ENCODE measurements at places on chromosomes 4 and X.

- no peak for DNase-seq
These were observed 59.3 kb upstream of the SH3RF1 start for GRCh38 chr4:169330095-169330494.

DNA sequence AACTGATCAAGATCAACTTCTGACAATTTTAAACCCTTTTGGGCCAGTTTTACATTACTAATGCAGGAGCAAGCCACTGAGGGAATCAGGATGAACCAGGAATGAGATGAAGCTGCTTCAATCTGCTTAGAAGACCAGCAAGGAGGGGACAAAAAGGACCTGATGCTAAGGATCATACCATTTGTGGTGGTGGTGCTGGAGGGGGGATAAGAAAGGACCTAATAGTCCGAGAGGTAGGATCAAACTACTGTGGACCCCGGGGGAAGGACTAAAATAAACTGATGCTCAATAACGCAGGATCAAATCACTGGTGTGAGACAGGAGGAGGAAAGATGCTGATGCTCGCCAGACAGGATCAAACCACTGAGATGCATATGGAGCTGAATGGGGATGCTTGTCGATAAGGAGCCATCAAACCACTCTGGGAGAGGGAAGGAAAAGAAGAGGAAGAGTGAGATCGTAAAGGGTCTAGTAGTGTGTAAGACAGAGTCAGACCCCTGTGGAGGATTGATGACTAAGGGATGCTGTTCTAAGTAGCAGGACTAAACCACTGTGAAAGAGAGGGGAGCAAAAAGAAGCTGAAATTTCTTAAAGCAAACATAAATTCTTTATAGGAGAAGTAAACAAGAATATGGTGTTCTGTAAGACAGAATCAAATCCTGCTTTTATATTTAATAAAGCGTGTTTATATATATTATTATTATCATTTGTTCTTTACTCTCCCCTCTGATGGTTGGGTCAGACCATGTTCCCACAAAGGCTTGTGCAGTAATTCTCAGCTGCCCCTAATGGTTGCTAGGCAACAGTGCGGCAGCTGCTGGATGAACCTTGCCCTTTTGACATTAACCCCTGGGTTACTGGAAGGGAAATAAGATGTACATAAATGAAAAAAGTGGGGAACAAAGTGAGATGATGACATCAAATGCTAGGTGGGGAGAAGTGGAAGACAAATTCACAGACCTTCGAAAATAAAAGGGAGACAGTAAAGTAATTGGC, 432.5 kb upstream of the FGF16 start:
- DNase-seq, result no peak

DNA sequence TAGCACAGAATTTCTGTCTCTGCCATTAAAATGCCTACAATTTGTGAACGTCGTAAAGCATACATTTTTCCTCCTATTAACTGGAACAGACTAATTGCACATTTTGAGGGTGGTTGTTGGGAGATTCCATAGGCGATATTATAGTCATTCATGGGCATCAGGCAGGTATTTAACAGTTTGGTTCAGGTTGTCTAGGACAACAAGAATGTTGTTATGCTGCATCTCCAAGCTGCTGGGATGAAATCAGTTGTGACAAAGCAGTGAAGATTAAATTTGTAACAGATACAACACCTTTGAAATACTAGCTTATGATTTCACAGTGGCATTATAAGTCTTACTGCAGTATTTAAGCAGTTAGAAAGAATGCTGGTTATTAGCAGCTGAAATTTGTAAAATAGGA, 339.7 kb upstream of the PITX2 start:
- no peak for DNase-seq

DNA sequence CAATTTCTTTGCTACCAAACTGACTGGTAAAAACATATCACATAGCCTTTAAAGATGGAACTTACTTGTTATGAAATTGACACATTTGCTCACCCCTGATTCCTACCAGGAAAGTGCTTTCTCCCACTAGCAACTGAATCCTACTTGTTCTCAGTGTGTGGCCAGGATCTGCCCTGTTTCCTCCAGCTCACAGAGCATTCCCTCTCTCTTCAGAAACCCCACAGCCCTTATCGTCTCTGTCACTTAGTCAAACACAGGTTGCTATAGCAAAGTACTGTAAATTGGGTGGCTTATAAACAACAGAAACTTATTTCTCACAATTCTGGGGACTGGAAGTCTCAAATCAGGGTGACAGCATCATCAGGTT, 265.2 kb upstream of the BOD1L1 start:
- no peak for DNase-seq

DNA sequence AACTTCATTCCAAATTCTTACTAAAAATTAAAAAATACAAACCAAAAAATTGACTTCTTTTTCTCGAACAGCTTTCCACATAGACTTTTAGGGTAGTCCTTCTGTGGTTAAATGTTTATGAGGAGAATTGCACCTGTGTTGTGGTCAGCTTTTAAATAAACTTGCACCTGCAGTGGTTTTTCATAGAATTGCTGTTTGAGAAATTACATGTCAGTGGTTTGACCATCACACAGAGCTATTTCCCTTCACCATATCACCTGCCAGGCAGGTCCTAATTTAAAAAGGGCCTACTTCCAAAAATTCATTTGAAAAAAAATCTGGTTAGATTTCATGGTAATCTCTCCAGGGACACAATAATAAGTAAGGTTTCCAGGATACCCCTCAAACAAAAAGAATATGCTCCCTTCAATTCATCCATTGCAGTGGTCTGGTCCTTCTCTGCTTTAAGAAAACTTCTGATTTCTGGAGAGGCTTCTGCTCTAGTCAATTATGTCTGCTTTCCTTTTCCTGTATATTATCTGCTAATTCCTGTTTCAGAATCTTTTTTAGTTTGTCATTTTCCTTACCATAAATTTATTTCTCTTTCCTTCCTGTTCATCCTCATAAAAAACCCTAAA, 9.8 kb upstream of the UTP3 start:
- no peak for DNase-seq

- DNase-seq, result no peak
These were observed 69.4 kb upstream of the ACSL1 start for GRCh38 chr4:184895012-184895695.

DNA sequence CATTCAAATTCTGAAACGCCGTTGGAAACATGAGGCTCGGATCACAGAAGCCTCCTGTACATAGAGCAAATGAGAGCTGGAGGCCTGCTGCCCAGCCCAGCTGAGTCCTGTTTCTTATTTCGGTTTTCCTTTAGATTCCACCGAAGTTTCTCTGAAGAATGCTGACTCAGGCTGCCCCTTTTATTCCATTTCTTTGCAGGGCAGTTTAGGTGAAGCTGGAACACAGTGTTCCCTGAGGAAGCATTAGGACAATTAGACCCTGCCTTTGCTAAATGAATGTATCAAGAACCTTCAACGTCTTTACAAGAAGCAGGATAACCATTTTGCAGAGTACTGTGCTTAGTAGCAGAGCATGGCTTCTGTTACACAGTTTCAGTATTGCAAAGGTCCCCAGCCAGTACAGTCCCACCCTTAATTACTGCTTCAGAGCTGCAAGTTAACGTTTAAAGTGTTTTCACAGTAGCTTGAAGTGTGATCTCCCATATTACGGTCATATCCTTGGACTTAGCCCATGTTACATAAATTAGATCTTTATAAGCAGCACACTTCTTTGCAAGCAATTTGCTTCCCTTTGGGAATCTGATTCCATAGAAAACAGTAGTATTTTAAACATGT, 117.0 kb downstream of the TBL1X start:
- DNase-seq, result no peak
